ENCODE measurements at places on chromosomes 2 and 18.

DNA sequence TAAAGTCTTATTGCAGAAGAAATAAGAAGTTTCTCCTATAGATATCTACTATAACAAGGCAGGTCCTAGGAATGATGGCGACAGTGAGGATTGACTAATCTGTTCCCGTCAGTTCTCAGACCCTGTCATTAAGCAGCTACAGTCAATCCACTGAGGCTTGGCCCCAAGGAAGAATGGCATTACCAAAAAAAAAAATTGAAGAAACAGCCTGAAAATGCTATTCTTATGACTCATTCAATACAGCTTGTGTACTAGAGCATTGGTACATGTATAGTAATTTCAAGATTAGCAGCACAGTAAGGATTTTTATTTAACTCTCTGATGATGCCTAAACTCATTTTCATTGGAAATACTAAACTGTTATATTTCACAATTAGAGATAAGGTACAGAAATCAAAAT is 1096.1 kb upstream of the NXPH2 start:
- no peak for DNase-seq

DNA sequence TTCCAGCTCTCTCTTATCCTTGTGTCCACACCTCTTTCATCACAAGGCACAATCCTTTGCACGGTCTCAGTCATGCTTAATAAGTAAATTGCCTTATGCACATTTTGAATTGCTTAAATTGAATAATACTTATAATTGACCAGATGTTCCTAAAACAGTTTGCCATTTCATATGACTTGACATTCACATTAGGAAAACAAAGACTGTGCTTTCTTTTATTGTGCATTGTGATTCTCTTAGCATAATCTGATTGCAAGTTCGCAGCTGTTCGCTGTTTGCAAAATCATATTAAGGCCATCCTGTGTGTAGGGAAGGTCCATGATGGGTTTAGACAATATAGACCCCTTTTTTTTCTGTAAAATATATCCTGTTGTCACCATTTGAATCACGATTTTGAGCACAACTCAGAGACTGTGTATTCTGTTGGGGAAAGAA is 75.6 kb downstream of the RNF144A start:
- DNase-seq = no peak

- no peak for DNase-seq
These were observed 84.3 kb downstream of the TNS1 start for GRCh38 chr2:217918308-217919024.

- DNase-seq = peak; percentile 62
These were observed 2.4 kb downstream of the CTIF start for GRCh38 chr18:48541026-48541746.

GRCh38 chr18:75723521-75724340 is 296.2 kb upstream of the SMIM21 start:
- no peak for DNase-seq

DNA sequence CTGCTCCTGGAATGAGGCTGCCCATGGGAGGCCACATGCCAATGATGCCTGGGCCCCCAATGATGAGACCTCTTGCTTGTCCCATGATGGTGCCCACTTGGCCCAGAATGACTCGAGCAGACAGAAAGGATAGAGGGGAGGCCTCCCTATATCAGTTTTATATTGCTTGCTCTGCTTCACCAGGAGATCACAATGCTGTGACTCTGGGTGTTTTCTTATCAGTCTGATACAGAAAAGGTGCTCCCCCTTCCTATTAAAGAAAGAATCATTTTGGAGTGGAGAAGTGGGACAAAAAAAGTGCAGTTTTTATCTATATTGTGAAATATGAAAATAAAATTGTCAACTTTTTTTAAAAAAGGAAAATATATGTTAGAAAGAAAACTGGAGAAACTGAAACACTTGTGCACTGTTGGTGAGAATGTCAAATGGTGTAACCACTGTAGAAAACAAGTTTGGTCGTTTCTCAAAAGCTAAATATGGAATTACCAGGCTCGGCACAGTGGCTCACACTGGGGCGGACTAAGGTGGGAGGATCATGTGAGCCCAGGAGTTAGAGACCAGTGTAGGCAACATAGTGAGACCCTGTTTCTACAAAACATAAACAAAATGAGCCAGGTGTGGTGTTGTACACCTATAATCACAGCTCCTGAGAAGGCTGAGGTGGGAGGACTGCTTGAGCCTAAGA is 21.8 kb downstream of the LPIN2 start:
- DNase-seq = no peak

- no peak for DNase-seq
These were observed 16.3 kb downstream of the ODC1 start for GRCh38 chr2:10431797-10432196.

GRCh38 chr2:48343571-48344440 is 186.1 kb upstream of the STON1 start:
- no peak for DNase-seq

GRCh38 chr18:63320975-63321265 is 1.4 kb upstream of the BCL2 start:
- DNase-seq = no peak

- DNase-seq = no peak
These were observed 46.0 kb downstream of the CCDC195 start for GRCh38 chr2:224670203-224670602.
